Breast epithelium (tissue), 4 donors: ENCODE measurements at places on chromosomes 1 and 21. TPM values are rescaled to one million over a fixed set of nuclear protein-coding genes. Genes with fewer than 3 reads are reported as not detected.

- H3K27me3 ChIP-seq = no peaks in the 10 kb centered on the region
- peaks cover 8% of the 10 kb centered on the region for H3K36me3 ChIP-seq
- no peak for DNase-seq
These were observed 91.4 kb downstream of the LYST start for GRCh38 chr1:235775246-235775860.

DNA sequence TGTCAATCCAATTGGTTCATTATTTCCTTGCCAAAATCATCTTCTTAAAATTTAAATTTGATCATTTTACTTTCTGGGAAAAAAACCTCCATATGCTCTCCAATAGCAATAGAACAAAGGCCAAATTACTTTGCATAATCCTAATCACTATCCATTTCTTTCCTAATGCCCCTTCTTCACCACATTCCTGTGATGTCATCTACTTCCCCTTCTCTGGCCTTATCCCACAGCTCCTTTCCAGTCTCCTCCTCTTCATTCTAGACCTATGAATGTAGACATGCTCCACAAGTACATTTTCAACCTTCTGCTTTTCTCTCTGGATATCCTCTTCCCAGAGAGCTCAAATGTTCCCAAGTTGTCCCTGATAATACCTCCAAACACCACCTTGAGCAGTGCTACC lies 216.6 kb downstream of the MRPL39 start:
- no peaks in the 10 kb centered on the region for H3K4me1 ChIP-seq
- DNase-seq = no peak
- H3K27me3 ChIP-seq = no peaks in the 10 kb centered on the region
- H3K36me3 ChIP-seq = no peaks in the 10 kb centered on the region
- H3K27ac ChIP-seq = no peak overlapping the region
- no peak overlapping the region for H3K4me3 ChIP-seq

HHAT gene
- 3.8 TPM for total RNA-seq

GRCh38 chr1:185696422-185697150 lies 37.6 kb upstream of the HMCN1 start:
- DNase-seq = no peak
- H3K27ac ChIP-seq = no peak overlapping the region
- no peaks in the 10 kb centered on the region for H3K4me1 ChIP-seq
- H3K36me3 ChIP-seq = no peaks in the 10 kb centered on the region
- H3K4me3 ChIP-seq = no peak overlapping the region

GNG12 gene
- 87.5 TPM for total RNA-seq

RPTN gene
- not detected for total RNA-seq

GRCh38 chr1:220887202-220887519 lies 7.9 kb downstream of the HLX start:
- no peaks in the 10 kb centered on the region for H3K27me3 ChIP-seq
- no peak for DNase-seq
- H3K27ac ChIP-seq = no peak overlapping the region

VTCN1 gene
- total RNA-seq = 97.0 TPM

DNA sequence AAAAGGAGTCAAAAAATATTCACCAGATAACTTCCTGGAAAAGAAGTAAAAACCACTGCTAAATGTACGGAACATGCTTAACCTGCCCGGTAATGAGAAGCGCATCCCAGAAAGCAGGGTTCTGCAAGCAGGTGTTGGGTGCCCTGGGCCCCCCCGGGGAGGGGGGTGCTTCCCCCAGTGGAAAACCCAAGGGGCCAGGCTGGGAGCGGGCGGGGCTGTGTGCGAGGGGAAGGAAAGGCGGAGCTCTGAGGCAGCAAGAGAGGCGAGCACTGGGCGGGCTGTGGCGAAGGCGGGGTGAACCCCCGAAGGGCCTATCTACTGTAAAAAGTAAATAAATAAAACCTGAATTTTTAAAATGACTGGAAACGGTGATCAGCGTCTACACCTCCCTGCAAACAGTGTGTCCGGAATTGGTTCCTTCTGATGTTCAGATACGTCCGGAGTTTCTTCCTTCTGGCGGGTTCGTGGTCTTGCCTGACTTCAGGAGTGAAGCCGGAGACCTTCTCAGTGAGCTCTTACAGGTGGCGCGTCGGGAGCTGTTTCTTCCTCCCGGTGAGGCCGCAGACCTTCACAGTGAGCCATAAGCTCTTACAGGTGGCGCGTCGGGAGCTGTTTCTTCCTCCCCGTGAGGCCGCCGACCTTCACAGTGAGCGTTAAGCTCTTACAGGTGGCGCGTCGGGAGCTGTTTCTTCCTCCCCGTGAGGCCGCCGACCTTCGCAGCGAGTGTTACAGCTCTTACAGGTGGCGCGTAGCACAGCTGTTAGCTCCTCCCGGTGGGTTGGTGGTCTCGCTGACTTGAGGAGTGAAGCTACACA lies 13.4 kb downstream of the FTCD start:
- H3K27me3 ChIP-seq = no peaks in the 10 kb centered on the region
- no peak for DNase-seq
- H3K4me3 ChIP-seq = no peak overlapping the region
- H3K27ac ChIP-seq = no peak overlapping the region

GRCh38 chr1:53409233-53409632 lies 50.0 kb upstream of the DMRTB1 start:
- H3K36me3 ChIP-seq = no peaks in the 10 kb centered on the region
- H3K27me3 ChIP-seq = no peaks in the 10 kb centered on the region
- DNase-seq = no peak
- no peaks in the 10 kb centered on the region for H3K4me1 ChIP-seq
- no peak overlapping the region for H3K27ac ChIP-seq

GRCh38 chr21:46157396-46157986 lies 2.1 kb upstream of the FTCD start:
- no peaks in the 10 kb centered on the region for H3K27me3 ChIP-seq
- H3K4me3 ChIP-seq = no peak overlapping the region
- DNase-seq = peak; percentile 48

S100A1 gene
- total RNA-seq = 6.1 TPM

GRCh38 chr1:168279253-168279652 lies 1.4 kb upstream of the TBX19 start:
- DNase-seq = no peak
- no peak overlapping the region for H3K27ac ChIP-seq
- no peak overlapping the region for H3K4me3 ChIP-seq
- H3K4me1 ChIP-seq = no peaks in the 10 kb centered on the region

DNA sequence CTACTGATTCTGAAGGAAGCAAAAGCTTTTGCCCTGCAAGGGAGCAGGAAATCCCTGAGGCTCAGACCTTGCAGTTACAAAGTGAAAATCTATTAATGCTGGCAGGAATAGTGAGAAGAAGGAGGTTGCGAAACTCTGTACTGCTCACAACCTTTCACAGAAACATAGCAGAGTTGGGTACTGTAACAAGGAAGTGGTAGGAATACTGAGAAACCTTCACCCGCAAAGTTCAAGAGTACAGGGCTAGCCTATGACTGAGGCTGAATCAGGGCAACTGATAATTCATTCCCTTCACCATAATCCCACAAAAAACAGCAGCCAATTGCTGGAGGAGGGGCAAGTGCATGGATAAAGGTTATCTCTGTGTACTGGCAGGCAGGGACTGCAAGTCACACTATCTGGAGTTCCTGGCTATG lies 23.9 kb upstream of the KCTD3 start:
- no peaks in the 10 kb centered on the region for H3K36me3 ChIP-seq
- H3K4me1 ChIP-seq = no peaks in the 10 kb centered on the region
- no peak for DNase-seq
- H3K4me3 ChIP-seq = no peak overlapping the region

GRCh38 chr1:227043755-227044154 lies 103.7 kb downstream of the COQ8A start:
- no peak for DNase-seq
- H3K4me1 ChIP-seq = no peaks in the 10 kb centered on the region
- no peak overlapping the region for H3K27ac ChIP-seq
- no peak overlapping the region for H3K4me3 ChIP-seq

DNA sequence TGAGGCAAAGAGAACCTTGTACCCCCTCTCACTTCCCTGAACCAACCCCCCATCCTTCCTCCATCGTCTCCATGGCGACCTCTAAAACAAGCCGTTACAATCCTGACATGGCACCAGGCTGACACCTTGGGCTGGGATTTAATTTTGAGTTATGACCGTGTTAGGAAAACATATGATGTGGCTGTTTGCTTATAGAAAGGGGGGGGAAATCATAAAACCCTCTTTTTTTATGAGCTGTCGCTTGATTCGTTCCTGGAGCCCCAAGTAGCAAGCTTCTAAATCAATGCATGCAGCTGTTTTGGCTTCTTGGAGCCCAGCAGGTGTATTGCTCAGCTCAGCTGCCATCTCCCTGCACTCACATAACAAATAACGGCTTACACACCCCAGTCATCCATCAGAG lies 301.2 kb upstream of the SPAG17 start:
- DNase-seq = no peak
- no peaks in the 10 kb centered on the region for H3K4me1 ChIP-seq
- H3K27ac ChIP-seq = no peak overlapping the region
- no peaks in the 10 kb centered on the region for H3K36me3 ChIP-seq
- H3K4me3 ChIP-seq = no peak overlapping the region

LMX1A gene
- not detected for total RNA-seq

GRCh38 chr1:112177314-112177713 lies 187.8 kb upstream of the KCND3 start:
- no peak overlapping the region for H3K27ac ChIP-seq
- no peaks in the 10 kb centered on the region for H3K4me1 ChIP-seq
- DNase-seq = no peak
- H3K36me3 ChIP-seq = no peaks in the 10 kb centered on the region
- H3K27me3 ChIP-seq = no peaks in the 10 kb centered on the region

DNA sequence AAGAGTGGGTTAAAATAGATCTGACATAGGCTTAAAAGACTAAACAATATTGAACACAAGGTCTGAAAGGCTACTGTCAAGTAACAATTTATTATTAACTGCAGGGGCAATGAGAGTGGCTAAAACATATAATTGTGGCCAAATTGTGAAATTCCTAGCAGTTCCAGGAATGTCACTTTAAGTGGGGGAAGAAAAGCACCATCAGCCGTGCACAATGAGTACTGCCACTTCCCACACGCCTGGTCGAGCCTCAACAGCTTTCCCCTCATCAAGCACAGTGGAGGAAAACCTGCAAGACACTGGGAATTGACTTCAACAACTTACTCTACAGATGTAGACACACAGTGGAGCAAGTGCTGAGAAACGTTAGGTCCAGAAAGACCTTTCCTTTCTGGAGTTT lies 16.4 kb downstream of the TFB2M start:
- no peak overlapping the region for H3K4me3 ChIP-seq
- H3K27ac ChIP-seq = no peak overlapping the region
- H3K27me3 ChIP-seq = no peaks in the 10 kb centered on the region
- H3K36me3 ChIP-seq = no peaks in the 10 kb centered on the region

DNA sequence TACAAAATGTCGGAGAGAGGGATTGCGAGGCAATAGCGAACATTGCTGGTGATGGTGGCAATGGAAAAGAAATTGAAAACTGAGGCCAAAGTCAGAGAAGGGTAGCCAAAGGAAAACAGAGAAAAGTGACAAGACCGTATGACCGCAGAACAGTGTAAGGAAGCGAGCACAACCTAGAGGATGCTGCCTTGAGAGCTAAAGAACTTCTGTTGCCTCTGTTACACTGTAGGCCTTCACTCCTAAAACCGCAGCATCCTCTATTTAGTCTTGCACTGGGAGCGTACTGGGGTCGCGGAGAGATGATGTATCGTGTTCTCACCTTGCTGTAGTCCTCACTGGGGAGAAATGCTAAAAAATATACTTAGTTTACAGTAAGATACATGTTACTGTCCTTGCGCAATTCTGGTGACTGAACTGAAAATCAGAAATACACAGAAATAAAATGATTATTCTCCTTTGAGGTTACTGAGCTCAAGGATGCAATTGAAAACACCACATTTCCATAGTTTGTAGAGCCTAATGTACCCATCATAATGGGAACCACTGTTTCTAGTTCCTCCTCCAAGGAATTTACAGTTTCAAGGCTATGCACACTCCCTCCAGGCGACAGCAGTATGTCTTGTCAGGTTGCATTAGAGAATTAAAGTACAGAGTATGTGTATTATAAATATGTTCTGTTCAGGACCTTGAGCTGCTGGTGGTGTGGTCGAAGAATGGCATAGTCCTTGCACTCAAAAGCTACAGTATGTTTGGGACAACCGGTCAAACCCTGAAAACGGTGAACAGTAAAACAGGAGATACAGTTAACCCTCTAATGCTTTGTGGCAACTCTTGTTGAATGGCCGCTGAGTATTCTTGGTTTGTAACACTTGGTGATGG lies 1.3 kb downstream of the NEK7 start:
- no peak for DNase-seq
- H3K4me1 ChIP-seq = peaks cover 6% of the 10 kb centered on the region
- H3K27ac ChIP-seq = peak overlapping the region; percentile 99
- H3K27me3 ChIP-seq = no peaks in the 10 kb centered on the region
- H3K4me3 ChIP-seq = peak overlapping the region; percentile 100

- no peaks in the 10 kb centered on the region for H3K4me1 ChIP-seq
- no peaks in the 10 kb centered on the region for H3K36me3 ChIP-seq
- no peak overlapping the region for H3K4me3 ChIP-seq
- no peak for DNase-seq
- H3K27me3 ChIP-seq = no peaks in the 10 kb centered on the region
These were observed 62.5 kb upstream of the BACH1 start for GRCh38 chr21:29236201-29236600.

- H3K4me3 ChIP-seq = peak overlapping the region; percentile 75
- peaks cover 7% of the 10 kb centered on the region for H3K4me1 ChIP-seq
- no peaks in the 10 kb centered on the region for H3K27me3 ChIP-seq
- DNase-seq = peak; percentile 59
These were observed 759 bp downstream of the GPR157 start for GRCh38 chr1:9128166-9128519.

PKLR gene
- not detected for total RNA-seq

TCHHL1 gene
- total RNA-seq = not detected

- DNase-seq = no peak
- H3K4me1 ChIP-seq = no peaks in the 10 kb centered on the region
- no peaks in the 10 kb centered on the region for H3K36me3 ChIP-seq
- H3K27me3 ChIP-seq = no peaks in the 10 kb centered on the region
- H3K27ac ChIP-seq = no peak overlapping the region
These were observed 35.7 kb upstream of the TMEM51 start for GRCh38 chr1:15117671-15118325.

DNA sequence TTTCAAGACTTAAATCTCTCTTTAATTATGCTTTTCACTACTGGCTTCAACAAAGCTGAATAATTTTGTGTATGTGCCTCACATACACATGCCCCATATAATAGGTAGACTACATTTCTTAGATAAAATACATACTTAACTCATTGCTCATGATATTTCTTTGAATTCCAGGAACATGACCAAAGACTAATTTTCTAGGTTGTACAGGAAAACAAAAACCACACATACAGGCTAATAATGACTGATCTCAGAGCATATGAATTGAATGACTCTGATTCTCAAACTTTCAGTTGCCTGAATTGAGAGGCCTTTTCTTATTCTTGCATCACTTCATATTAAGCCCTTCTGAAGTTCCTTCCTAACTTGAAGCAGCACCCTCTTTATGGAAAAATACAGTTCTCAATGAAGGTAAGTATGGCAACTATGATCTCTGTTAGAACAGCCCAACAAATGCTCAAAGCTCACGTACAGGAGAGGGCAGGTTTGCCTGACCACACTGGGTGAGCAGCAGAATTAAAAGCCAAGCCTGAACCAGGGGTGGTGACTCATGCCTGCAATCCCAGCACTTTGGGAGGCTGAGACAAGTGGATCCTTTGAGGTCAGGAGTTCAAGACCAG lies 22.6 kb upstream of the UAP1 start:
- no peaks in the 10 kb centered on the region for H3K27me3 ChIP-seq
- H3K4me1 ChIP-seq = no peaks in the 10 kb centered on the region
- H3K36me3 ChIP-seq = no peaks in the 10 kb centered on the region
- DNase-seq = no peak

TLCD4 gene
- 22.4 TPM for total RNA-seq

LENEP gene
- not detected for total RNA-seq

MEX3A gene
- 1.3 TPM for total RNA-seq

C21orf91 gene
- 9.8 TPM for total RNA-seq

DENND2C gene
- 5.9 TPM for total RNA-seq
